ENCODE measurements at places on chromosomes 4 and X.

GRCh38 chr4:52051213-52051614 lies at the start of gene SPATA18:
SPATA18 (plus strand) TSS chr4:52051304; CDS start chr4:52051705, 401 bp downstream.
- no peak within 1 kb of the TSS for H3K27ac ChIP-seq
- peak within 1 kb of the TSS; percentile 61 for H3K4me3 ChIP-seq
- H3K36me3 ChIP-seq, result no peaks in the 10 kb centered on the region
- peaks cover 65% of the 10 kb centered on the region for H3K27me3 ChIP-seq
- peak; percentile 5 for DNase-seq

GRCh38 chr4:90515191-90515590 lies 388.0 kb downstream of the CCSER1 start:
- H3K4me1 ChIP-seq, result no peaks in the 10 kb centered on the region
- H3K27ac ChIP-seq, result no peak overlapping the region
- no peak for DNase-seq
- H3K27me3 ChIP-seq, result no peaks in the 10 kb centered on the region

DNA sequence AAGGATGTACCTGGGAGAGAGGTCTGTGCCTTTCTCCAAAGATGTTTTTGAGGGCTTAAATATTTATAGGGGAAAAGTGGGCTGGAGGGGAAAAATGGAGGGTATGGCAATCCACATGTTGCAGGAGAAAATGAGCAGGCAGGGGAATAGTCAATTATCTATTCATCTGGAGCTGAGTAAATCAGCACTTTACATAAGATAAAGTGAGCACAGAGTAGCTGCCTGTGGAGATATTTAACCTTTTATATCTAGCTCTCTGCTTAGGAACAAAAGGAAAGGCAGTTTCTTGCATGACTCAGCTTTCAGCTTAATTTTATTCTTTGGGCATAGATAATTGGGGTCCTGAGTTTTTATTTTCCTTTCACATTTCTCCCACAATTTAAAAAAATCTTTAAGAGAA lies 93.6 kb upstream of the NPY2R start:
- H3K36me3 ChIP-seq, result no peaks in the 10 kb centered on the region
- no peak overlapping the region for H3K4me3 ChIP-seq

DNA sequence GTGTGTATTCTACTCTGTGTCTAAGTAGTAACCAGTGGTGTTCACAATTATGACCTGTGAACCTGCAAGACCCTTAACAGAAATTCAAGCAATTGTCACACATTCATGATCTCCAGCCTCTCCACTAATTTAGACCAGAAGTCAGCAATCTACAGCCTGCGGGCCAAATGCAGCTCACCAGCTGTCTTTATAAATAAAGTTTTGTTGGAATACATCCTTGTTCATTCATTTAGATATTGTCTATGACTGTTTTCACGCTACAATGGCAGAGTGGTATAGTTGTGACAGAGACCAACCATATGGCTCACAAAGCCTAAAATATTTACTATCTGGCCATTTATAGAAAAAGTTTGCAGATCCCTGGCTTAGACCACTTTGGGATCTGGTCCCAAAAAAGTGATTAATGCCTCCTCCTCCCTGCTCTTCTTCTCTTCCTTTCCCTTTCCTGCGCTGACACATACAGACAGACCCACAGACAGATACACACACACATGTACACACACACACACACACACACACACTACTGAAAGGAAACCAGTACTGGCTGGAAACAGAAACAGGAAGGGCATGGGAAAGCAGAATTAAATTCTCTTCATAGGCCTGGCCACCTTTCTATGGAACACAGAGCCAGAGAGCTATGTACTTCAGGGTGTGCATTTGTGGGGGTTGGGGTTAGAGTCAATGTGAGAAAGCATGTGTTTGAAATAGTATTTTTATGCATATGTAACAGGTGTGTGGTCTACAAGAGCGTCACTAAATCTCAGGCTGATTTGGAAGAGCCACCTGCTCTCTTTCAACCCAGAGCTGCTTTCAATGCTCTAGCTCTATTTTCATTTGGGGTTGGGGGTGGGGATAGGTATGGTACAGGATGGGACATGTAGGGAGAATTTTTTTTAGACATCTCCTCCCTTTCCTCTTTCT lies 49.7 kb upstream of the TMEM164 start:
- H3K4me1 ChIP-seq, result no peaks in the 10 kb centered on the region
- no peak overlapping the region for H3K27ac ChIP-seq
- H3K36me3 ChIP-seq, result no peaks in the 10 kb centered on the region
- H3K27me3 ChIP-seq, result no peaks in the 10 kb centered on the region

GRCh38 chr4:21554500-21554899 lies 394.1 kb downstream of the KCNIP4 start:
- H3K4me1 ChIP-seq, result no peaks in the 10 kb centered on the region
- H3K27me3 ChIP-seq, result peaks cover 2% of the 10 kb centered on the region
- DNase-seq, result no peak
- no peak overlapping the region for H3K27ac ChIP-seq

DNA sequence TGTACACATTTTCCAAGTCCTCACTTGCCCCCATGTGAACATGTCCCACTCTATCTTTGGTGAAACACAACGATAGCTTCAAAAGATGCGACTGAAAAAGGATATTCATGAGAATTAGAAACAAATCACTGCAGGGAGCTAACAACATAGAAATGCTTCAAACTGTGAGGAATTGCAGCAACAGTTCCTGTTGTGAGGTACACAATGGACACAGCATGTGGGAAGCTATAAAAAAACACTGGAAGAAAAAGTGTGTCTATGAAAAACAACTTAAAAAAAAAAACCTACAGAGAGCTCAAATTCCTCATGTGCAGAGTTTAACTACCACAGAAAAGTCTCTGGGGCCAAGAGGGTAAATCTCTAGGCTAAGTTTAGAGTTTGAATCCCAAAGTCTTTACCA lies 51.6 kb upstream of the BLTP1 start:
- H3K27me3 ChIP-seq, result peaks cover 10% of the 10 kb centered on the region
- H3K27ac ChIP-seq, result no peak overlapping the region
- no peak for DNase-seq
- H3K4me3 ChIP-seq, result no peak overlapping the region
- no peaks in the 10 kb centered on the region for H3K4me1 ChIP-seq

DNA sequence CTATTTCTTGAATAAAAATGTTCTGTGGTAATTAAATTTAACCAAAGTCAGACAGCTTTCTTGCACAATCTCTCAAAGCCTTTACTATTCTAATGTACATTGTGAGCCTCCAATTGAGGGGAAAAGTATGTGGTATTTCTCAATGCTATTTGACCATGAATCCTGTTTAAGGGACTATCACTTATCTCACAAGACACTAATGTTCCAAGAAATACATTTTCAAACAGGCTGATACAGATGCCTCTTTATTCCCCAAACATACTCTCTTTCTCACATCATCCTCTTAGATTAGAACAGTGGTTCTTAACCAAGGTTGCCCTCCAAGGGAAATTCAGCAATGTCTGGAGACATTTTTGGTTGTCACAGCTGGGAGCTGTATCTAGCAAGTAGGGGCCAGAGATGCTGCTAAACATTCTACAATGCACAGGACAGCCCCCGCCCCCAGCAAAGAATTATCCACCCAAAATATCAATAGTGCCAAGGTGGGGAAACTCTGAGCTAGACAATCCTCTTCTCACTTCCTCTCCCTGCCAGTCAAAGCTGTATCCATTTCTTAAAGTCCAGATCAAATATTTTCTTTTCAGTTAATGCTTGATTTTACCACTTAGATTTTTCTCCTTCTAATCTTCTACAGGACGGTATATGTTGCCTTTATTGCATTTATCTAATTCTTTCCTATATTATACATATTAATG lies 129.2 kb upstream of the TRIM2 start:
- no peak overlapping the region for H3K27ac ChIP-seq
- peaks cover 17% of the 10 kb centered on the region for H3K4me1 ChIP-seq

- H3K4me3 ChIP-seq, result no peak overlapping the region
- DNase-seq, result no peak
- peaks cover 19% of the 10 kb centered on the region for H3K4me1 ChIP-seq
- no peak overlapping the region for H3K27ac ChIP-seq
- peaks cover 40% of the 10 kb centered on the region for H3K27me3 ChIP-seq
- no peaks in the 10 kb centered on the region for H3K36me3 ChIP-seq
These were observed 3.4 kb downstream of the RTL5 start for GRCh38 chrX:72128183-72128834.

- no peak overlapping the region for H3K27ac ChIP-seq
- no peak for DNase-seq
These were observed 20.3 kb downstream of the L1CAM start for GRCh38 chrX:153865685-153866084.

- no peak overlapping the region for H3K4me3 ChIP-seq
- no peak for DNase-seq
- no peak overlapping the region for H3K27ac ChIP-seq
- H3K36me3 ChIP-seq, result no peaks in the 10 kb centered on the region
These were observed 1707.9 kb upstream of the PCDH10 start for GRCh38 chr4:131441004-131441688.

DNA sequence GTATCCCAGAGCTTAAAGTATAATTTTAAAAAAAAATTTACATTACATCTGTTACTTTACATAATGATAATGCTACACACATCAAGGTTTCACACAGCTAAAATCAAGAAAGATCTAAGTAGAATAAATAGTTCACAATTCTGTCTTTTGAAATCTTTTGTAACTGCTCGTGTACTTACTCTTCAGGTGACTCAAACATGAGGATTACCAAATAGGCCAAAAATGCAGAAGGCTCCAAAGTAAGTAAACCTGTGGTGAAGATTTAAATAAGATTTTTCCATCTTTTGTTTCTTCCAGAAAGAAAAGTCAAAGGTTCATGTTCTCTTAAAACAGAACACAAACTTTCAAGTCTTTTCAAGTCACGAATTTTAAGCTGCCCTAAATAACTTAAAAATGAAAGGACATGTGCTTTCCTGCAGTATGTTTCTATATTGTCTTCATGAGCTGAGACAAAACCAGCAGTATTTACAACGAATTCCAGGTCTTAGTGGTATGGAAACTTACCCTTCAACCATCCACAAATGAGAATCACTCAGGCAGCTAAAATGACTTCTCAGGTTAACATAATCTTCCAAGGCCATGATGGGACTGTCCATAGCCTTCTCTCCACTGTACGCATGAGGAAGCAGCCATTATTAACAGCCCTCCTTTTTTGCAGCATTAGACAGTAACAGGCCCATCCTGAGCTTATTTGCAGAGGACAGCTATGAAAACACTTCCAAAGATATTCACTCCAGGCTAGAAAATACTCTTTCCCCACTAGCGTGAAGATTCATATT lies 172.8 kb upstream of the EDNRA start:
- H3K27me3 ChIP-seq, result peaks cover 2% of the 10 kb centered on the region
- DNase-seq, result no peak
- no peaks in the 10 kb centered on the region for H3K36me3 ChIP-seq

DNA sequence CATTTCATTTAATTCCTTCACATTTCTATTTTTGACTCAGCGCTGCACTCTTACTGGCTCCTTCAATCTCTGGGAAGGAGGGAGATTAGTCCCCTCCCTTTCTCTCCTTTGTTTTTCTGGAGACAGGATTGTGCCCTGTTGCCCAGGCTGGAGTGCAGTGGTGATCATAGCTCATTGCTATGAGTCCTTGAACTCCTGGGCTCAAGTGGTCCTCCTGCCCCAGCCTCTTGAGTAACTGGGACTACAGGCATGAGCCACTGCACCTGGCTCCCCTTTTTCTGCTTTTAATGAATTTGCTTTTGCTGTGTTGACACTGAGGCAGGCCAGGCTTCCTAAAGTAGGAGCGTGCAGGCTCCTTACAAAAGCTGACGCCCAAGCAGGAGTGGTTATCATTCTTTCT lies 10.5 kb downstream of the TBC1D14 start:
- no peak overlapping the region for H3K4me3 ChIP-seq
- H3K36me3 ChIP-seq, result peaks cover 18% of the 10 kb centered on the region
- peaks cover 63% of the 10 kb centered on the region for H3K4me1 ChIP-seq
- no peak for DNase-seq
- H3K27ac ChIP-seq, result no peak overlapping the region

DNA sequence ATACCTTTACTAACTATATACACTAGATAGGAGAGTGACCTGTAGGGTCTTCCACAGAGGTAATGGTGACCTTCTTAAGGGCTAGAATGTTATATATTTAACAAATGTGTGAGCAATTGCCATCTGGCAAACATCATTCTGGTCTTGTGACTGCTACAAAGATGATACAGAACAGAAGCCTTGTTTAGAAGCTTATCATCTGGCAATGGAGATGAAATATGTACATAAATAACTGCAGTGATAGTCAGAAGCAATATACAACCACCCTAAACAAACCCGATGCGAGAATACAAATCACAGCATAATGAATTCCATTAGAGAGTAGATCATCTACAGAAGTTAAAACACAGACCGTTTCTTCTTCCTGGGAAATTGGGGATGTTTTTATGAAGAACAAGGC lies 952.7 kb upstream of the SLIT2 start:
- H3K36me3 ChIP-seq, result no peaks in the 10 kb centered on the region
- no peak for DNase-seq
- no peak overlapping the region for H3K27ac ChIP-seq
- H3K27me3 ChIP-seq, result no peaks in the 10 kb centered on the region
- no peak overlapping the region for H3K4me3 ChIP-seq

- no peak for DNase-seq
- peak overlapping the region; percentile 84 for H3K27ac ChIP-seq
- H3K36me3 ChIP-seq, result peaks cover 39% of the 10 kb centered on the region
- H3K4me3 ChIP-seq, result peak overlapping the region; percentile 42
These were observed 20.2 kb upstream of the RASGEF1B start for GRCh38 chr4:81491943-81492342.

GRCh38 chrX:20225488-20225833 lies 41.2 kb downstream of the RPS6KA3 start:
- H3K4me1 ChIP-seq, result peaks cover 49% of the 10 kb centered on the region
- peak overlapping the region; percentile 88 for H3K27ac ChIP-seq
- DNase-seq, result no peak
- H3K36me3 ChIP-seq, result peaks cover 30% of the 10 kb centered on the region
- H3K27me3 ChIP-seq, result no peaks in the 10 kb centered on the region

GRCh38 chr4:107220976-107221375 lies 184.9 kb upstream of the DKK2 start:
- no peak for DNase-seq
- no peaks in the 10 kb centered on the region for H3K4me1 ChIP-seq
- no peak overlapping the region for H3K27ac ChIP-seq
- H3K27me3 ChIP-seq, result peaks cover 1% of the 10 kb centered on the region

- H3K27me3 ChIP-seq, result no peaks in the 10 kb centered on the region
- no peaks in the 10 kb centered on the region for H3K36me3 ChIP-seq
- H3K27ac ChIP-seq, result no peak overlapping the region
- DNase-seq, result no peak
These were observed 85.4 kb downstream of the MAGEB10 start for GRCh38 chrX:27893211-27893610.

- H3K36me3 ChIP-seq, result no peaks in the 10 kb centered on the region
- no peak overlapping the region for H3K27ac ChIP-seq
- H3K4me3 ChIP-seq, result no peak overlapping the region
These were observed 236.7 kb upstream of the GATB start for GRCh38 chr4:151997461-151997860.

GRCh38 chr4:124833831-124834505 lies 121.4 kb upstream of the ANKRD50 start:
- H3K36me3 ChIP-seq, result no peaks in the 10 kb centered on the region
- H3K4me3 ChIP-seq, result no peak overlapping the region
- no peak overlapping the region for H3K27ac ChIP-seq
- H3K27me3 ChIP-seq, result no peaks in the 10 kb centered on the region

GRCh38 chr4:147044241-147044640 lies 98.6 kb upstream of the TTC29 start:
- H3K4me1 ChIP-seq, result no peaks in the 10 kb centered on the region
- H3K27me3 ChIP-seq, result peaks cover 33% of the 10 kb centered on the region
- no peak overlapping the region for H3K4me3 ChIP-seq

All from activated naive CD8-positive, alpha-beta T cell treated with anti-CD3 and anti-CD28 coated beads, Interleukin-2, amount 50 U/mL, for 24 hours (primary cell).